Anterior cingulate cortex (tissue), 58 donors: ENCODE measurements at places on chromosomes 7 and 10.
A peak's percentile ranks its signal among the peaks of the same experiment; 100 is the strongest.

DNA sequence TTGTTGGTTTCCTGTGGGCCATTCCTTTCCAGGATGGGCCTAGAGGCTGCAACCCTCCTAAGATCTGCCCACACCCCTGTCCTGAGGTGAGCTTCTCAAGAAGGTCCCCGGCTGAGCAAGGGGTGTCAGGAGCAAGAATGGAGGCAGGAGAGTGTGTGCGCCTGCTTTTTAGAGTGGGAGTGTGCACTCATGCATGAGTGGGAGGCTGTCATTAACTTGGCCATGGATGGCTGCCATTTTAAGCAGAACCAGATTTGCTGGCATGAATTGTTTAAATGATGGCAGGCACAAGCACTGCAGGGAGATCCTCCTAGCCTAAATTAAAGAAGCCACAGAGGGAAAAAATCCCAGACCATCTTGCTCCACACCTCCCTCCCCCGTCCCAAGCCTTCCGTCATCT, 2.9 kb upstream of the SGPL1 start:
- no peak for DNase-seq

DNA sequence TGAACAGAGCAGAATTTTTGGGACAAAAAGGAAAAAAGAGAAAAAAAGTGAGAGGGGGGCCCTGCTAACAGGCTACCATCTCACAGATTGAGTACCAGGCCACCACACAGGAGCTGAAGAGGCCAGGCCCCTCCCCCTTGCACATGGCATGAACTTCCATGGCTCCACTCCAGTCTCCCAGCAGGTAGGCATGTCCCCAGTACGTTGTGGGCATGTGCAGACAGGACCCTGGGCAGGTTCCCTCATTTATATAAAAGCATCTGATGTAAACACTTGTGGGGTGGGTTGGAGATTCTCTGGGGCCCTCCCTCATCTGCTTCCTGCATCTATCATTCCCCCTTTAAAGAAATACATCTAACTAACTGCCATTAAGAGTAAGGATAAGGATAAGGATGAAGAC, 45.0 kb upstream of the AKR1C1 start:
- DNase-seq: no peak

DNA sequence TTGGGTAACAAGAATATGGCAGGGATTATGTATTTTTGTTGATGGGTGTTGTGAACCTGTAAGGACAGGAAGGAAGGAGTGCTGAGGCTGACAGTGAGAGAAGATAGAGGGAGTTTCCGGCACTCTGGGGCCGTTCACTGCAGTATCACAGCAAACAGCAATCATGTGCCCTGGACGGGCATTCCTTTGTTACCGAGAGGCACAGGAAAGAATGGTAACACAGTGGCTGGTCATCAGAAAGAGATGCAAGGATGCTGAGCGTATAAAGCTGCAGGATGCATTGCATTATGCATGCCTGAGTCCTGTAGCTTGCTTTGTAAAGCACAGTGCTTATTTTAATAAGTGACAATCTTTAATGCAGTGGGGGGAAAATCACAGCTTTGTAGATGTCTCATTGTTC, 286.8 kb downstream of the RPS24 start:
- no peak for DNase-seq

GRCh38 chr10:29392376-29393021, 103.6 kb downstream of the LYZL1 start:
- no peak for DNase-seq

DNA sequence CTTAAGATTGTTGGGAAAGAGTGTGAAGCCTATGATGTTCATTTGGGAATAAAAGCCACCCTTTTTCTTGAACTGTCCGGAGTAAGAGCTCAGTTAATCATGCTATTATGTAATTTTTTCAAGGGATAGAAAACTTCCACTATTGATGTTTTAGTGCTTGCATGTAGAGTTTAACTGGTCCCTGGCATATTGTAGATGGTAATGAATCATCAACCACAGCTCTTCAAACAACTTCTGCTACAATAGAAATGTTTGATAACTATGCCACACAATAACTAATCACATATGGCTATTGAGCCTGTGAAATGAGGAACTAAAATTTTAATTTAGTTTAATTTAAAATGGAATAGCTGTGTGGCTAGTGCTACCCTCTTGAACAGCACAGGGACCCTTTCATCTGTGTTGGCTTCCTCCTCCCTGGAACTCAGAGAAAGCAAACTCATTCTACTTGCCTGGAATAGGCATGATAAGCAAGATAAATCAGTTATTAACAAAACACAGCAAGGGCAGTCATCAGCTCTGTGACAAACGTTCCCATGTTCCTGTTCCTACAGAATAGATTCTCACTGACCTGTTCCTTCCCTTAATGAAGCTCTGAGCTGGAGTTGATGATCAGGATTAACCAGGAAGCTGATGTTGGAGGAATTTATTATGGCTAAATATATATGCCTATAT, 4.9 kb upstream of the SRI start:
- DNase-seq: no peak

DNA sequence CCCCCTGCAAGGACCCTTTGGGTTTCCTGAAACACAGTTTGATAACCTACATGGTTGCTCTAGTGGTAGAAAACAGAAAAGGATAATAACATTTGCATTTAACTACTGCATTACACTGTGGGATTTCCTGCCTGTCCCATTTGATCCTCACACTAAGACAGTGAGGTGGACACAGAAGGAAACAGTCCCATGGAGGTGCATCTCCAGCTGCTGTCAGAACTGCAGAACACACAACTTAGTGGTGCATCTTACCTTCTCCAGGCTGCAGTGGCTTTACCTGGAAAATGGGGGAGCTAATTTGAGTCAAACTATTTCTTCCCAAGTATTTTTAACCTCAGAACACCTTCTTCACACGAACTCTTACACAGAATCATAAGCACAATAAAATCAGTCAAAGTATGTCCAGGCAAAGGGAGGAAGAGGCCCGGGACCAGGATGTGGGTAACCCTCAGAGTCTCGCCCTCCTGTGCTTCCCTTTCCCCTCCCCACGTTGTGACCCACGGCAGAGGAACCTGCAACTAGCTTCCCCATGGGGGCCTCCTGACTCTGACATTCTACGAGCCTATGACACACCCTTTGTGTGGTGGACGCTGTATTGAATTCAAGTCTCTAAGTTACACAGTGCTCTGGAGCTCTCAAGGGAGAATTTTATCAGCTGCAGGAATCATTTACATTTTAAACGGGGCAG, 33.7 kb downstream of the SCRN1 start:
- no peak for DNase-seq

GRCh38 chr10:24680647-24681524, 42.8 kb downstream of the ARHGAP21 start:
- no peak for DNase-seq

GRCh38 chr10:121639416-121639815, 41.2 kb upstream of the FGFR2 start:
- no peak for DNase-seq

- DNase-seq: no peak
Observed at GRCh38 chr10:119360181-119360921, 153.0 kb downstream of the GRK5 start.

DNA sequence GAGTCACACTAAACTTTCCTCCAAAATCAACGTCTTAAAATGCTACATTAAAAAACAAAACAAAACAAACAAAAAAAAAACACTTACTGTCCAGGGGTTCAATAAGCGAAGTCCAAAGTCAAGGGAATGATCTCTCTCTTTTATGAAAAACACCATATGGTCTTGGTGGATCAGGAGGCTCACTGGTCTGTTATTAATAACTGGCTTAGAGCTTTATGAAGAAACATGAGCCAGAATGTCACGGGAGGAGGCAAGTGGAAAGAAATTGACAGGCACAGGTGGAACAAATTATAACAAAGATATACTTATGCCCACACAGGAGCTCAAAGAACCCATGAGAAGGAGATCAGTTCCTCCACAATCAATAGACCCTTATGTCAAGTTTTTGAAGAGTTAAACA, at the start of gene MRLN:
TSS of gene MRLN (minus strand) at position 189 of the 400 bp plus-strand sequence.
- no peak for DNase-seq

- no peak for DNase-seq
Observed at GRCh38 chr7:77481615-77482014, 55.5 kb upstream of the PTPN12 start.

DNA sequence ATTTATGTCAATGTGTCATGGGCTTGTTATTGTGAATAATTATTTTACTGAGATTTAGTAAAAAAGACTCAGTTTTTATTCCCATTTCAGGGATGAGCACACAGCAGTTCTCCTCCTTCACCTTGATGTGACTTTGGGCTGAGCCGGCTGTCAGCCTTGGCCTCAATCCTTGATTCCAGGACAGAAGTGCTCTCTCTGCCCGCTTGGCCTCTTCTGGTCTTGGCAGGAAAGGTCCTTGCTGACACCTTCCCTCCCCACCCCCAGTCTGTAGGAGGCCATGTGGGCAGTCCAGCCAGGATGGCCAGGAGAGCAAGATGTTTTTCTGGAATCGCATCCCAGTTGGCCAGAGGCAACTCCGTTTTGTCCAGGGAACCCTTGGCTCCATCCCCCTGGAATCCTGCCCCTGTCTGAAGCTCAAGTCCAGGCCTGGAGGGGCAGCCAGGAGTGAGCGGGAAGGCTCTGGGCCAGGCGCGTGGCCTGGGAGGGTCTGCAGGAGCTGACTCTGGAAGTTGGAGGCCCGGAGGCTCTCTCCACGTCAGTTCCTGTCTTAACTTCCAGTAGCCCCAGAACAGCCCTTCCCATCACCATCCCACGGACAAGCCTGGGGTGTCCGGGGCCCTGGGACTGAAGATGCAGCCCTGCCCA, 100.9 kb downstream of the PDGFA start:
- DNase-seq: peak; percentile 32

- DNase-seq: no peak
Observed at GRCh38 chr10:117320050-117320665, 55.1 kb downstream of the PDZD8 start.

DNA sequence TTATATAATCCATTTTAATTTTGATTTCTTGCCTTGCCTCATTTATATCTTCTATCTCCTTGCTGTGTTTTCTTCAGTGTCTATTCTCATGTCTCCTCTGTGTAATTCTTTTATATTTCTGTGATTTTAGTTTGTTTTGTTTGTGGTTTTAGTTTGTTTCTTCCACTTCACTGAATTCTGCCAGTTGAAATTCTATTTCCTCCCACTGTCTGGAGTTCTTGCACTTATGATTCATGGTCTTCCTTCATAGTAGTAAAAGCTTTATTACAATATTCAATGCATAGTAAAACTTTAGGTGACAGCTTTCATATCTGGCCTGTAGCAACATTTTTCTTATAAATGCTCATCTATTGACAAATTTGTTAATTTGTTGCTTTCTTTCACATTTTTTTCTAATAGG, 113.3 kb downstream of the MAGI2 start:
- DNase-seq: no peak

DNA sequence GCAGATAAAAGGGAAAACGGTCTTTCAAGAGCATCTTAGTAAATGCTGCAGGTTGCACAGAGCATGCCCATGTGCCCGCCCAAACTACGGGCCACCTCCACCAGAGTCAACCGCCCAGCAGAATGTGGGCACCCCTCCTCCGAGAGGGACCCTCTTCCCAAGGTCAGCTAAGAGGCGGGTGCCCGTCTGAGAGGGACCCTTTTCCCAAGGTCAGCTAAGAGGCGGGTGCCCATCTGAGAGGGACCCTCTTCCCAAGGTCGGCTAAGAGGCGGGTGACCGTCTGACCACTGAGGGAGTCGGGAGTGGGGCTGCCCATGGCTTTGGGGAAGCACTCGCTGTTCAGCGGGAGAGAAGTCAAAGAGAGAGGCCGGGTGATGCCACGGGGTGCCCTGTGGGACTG, 113.1 kb downstream of the PTPRN2 start:
- no peak for DNase-seq

DNA sequence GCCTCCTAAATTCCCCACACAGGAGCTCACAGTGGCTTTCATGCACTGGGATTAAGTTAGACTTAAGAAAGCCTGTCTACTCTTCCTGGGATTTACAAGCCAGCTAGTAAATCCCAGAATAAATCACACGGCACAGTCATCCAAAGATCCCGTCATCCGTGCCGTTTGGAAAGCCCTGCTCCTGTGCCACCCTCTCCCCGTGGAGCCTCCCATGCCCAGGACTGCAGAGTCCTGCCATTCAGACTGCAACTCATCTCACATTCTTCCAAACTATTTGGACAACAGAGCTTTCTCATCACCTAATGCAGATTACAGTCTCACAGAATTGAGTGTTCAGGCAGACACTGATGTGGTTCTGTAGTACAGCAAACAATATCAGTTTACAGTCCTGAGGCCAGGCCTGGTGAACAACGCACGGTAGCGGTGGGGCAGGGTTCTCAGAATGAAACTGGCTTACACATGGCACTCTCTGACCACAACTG, 166.5 kb downstream of the EGFR start:
- no peak for DNase-seq

DNA sequence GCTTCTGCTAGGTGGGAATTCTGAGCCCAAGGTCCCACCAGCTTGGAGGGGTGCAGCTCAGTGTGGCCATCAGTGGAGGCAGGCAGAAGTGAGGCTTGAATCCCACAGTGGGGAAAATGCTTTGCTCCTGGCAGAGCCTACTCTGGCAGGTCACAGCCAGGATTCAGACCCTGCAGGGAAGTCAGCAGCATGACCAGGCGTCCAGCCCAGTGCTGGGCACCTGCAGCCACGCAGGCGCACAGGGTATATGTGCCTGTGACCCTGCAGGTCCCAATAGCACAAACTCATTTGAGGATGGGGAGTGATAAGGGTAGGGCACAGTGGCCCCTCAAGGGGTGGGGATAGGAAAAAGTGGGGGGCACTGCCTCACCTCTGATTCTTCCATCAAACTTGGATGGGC, 8.4 kb upstream of the AEBP1 start:
- DNase-seq: no peak

GRCh38 chr7:85770332-85770731, 583.5 kb upstream of the SEMA3D start:
- DNase-seq: no peak

GRCh38 chr7:129522088-129522970, 20.0 kb downstream of the SMKR1 start:
- no peak for DNase-seq

DNA sequence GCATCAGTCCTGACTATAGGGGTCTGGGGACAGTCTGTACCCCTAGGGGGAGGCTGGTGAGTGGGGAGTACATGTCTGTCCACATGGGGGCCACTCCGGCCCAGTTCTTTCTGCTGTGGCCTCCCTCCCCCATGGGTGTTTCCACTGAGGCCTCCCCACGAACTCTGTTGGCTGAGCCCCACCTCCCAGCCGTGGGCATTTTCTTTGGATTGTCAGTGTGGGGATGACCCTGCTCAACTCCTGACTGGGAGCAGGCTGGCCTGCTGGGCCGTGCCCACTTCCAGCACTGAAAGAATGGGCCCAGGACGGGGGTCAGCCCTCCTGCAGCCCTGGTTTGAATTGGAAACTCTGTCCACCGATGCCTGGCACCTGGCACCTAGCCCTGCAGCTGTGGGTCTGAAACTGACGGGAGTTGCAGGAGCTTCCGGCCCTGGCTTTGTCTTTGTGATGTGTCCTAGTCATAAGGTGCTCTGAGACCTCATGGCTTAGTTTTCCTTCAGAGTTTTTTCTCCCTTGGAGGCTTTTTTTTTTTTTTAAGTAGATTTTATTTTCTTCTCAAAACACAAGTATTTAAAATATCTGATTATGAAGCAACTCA, 46.5 kb downstream of the LHPP start:
- no peak for DNase-seq
